Activated CD4-positive, CD25-positive, alpha-beta regulatory T cell (primary cell): ENCODE measurements at places on chromosomes 12 and 14.
A peak's percentile ranks its signal among the peaks of the same experiment; 100 is the strongest.

DNA sequence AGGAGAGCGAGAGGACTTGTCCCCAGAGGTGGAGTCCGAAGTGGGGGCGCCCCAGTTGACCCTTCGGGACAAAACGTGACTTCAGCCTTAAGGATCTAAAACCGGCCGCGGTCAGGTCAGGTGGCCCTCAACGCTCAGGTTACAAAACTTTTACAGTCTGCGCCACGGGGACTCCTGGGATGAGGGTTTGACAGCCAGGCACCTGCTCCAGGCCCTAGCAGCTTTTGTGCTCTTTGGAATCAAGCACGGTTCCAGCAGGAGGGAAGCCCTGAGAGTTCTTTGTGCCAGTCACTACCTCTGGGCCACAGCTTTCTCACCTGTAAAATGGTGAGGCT is 337 bp downstream of the ZC2HC1C start:
- DNase-seq = no peak

DNA sequence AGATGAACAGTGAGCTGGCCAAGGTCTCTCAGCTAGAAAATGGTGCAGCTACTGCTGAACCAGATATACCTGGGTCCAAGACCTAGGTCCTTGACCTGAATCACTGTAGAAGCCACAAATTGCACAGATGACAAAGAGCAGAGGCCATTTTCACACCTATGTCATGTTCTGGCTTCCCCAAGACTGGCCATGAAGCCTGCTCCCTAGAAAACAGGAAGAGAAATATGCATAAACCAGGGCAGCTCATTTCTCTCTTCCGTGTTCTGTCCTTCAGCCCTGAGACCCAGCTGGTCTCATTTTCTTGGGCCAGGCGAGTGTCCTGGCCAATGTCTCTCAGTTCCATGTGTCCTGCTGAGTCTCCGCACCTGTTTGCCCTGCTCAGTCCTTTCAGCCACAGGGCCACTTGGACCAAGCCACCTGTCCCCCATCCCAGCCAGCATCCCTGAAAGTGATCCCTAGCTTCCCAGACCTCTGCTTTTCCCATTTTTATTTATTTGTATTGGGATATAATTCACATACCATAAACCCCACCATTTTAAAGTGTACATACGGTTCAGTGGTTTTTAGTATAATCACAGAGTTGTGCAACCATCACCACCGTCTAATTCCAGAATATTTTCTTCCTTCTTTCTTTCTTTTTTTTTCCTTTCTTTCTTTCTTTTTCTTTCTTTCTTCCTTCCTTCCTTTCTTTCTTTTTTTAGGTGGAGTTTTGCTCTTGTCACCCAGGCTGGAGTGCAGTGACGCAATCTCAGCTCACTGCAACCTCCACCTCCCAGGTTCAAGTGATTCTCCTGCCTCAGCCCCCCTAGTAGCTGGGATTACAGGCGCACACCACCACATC is 27.0 kb downstream of the P2RX7 start:
- no peak for DNase-seq

GRCh38 chr12:14273913-14274311 is 91.6 kb upstream of the ATF7IP start:
- DNase-seq = no peak

- no peak for DNase-seq
Measured at GRCh38 chr14:26808407-26808806, 210.6 kb upstream of the NOVA1 start.

- DNase-seq = no peak
Measured at GRCh38 chr12:24561882-24562770, 386.8 kb downstream of the BCAT1 start.

- DNase-seq = no peak
Measured at GRCh38 chr12:9951026-9951675, 19.0 kb upstream of the CLEC2A start.

- DNase-seq = peak; percentile 80
Measured at GRCh38 chr14:75654127-75654732, 6.4 kb downstream of the ERG28 start.

DNA sequence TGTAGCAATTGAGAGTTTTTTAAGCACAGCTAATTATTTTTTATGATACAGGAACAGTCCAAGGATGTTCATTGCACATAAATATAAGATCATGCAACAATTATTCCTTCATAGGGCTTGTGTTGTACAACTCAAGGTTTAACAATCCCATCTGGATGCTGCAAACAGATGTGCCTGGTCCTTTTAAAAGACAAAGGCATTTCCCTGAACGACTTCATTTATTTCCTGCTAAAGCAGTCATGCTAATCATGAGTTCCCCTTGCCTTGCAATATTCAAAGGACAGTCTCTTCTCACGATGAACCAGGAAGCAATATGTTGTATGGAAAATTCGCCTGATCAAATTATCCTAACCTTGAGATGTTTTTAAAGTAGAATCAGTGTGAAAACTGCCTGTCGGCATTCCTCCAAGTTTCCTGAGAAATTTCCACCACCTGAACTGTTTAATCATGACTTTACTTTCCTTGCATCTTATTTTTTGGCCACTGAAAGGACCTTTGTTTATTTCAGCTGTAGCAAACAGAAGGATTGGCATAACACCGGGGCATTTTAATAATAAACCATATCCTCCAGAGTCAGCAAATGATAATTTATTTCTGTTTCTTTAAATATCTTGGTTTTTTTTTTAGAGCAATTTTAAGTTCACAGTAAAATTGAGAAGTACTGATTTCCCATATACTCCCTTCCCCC is 33.9 kb upstream of the TSPAN8 start:
- no peak for DNase-seq

- no peak for DNase-seq
Measured at GRCh38 chr14:50497351-50497750, 35.0 kb downstream of the MAP4K5 start.

GRCh38 chr14:104592785-104593184 is 11.8 kb downstream of the TMEM179 start:
- DNase-seq = no peak

DNA sequence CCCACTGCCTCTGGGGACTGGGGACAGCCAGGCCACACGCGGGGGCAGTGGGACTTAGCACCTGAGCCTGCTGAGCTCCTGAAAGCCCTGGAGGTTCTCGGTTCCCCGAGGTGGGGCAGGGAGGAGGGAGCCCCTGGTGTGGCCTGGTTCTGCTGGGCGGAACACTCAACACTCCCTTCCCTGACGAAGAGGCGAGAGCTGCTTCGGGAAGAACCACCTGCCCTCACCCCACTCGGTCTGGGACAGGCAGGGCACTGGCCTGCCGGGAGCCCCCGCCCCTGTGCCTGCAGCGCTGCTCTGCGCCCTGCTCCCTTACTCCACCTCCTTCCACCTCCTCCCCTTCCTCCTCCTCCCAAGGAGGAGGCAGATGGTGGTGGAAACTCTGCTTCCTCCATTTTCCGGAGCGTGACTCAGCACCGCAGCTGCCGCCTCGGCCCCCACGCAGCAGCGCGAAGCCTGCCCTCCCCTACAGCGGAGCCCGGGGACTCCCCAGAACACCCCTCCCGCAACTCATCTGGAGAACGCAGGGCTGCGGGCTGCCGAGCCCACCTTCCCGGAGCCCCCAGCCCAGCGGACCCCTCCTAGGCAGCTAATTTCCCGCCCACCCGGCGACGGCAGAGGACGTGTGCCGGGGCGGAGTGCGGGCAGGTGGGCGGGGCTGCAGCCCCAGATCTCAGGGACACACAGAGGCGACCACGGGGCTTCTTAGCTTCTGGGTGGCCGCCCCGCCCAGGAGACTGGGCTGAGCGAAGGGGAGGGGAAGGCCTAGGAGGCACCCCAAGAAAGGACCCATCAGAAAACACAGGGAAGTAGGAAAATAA is 11.7 kb upstream of the INF2 start:
- DNase-seq = peak; percentile 49

GRCh38 chr12:104381731-104382480 is 74.8 kb upstream of the CHST11 start:
- DNase-seq = peak; percentile 66

DNA sequence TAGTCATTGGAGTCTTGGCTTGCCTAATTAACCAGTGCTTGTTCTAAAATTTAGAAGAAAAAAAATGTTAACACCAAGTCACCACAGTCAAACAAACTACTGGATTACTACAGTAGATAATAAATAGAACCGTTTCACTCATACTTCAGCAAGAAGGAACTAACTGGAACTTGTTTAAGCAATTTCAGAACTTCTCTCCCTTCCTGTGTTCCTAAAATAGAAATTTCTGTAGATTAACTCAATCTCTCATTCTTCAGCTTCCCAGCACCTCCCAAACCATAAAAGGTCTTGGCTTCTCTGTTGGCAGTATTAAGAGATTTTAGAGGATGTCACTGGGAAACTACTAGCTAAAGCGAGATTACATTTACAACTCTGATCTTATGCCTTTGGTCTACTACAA is 18.6 kb downstream of the GNS start:
- no peak for DNase-seq

GRCh38 chr12:124123296-124124000 is 150.4 kb downstream of the ZNF664 start:
- DNase-seq = no peak

DNA sequence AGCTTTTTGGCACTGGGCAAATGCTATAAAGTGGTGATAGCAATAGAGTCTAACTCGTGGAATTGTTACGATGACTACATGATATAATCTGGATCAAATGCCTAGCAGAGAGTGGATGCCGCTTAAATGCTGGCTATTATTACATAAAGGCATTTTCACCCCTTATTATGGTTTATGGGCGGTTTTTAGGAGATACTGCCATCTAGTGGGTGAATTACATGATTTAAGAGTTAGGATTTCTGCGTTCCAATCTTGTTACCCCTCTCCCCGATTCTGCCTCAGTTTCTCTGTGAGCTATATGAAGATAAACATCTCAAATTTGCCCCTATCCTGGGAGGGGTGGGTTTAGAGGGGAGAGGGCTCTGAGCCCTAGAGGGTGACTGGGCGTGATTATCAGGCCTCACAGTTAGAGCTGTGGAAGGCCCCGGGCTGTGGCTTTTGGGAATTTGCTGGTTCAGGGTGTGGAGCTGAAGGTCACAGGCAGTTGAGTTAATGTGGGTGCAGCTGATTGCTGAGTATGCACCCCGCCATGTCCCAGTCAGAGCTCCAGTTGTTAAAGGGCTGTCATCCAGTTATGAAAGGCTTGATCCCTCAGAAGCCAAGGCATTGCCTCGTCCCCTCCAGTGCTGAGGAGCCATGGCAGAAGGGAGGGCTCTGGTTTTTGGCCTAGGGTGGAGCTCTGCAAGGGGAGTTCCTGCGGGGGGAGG is 14.4 kb downstream of the CLSTN3 start:
- no peak for DNase-seq

DNA sequence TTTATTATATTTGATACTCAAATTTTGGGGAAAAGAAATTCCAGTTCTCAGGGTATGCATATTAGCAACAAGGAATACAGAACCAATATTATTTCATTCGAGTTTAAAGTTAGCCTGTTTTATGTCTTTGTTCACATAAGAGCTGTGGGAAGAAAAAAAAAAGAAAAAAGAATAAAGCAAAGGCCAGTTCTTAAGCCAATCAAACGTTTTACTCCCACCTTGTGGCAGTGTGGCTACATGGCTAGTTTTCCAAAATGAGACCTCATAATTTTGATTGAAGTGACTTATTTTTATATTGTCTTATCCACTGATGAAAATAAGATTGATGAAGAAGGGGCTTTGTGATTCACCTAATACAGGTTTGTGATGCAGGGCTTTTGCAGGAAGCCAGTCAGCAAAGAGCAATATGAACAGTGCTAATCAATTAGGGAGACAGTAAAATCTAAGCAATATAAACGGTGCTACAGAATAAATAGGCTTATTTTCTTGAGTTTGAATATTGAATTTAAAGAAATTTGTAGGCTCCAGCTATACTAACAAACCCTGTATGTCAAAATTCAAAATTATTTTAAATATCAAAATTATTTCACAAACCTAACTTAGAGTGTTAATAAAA is 624.1 kb upstream of the FOXG1 start:
- no peak for DNase-seq

- no peak for DNase-seq
Measured at GRCh38 chr12:30437616-30438015, 258.1 kb downstream of the IPO8 start.

- DNase-seq = no peak
Measured at GRCh38 chr12:51051787-51052186, 3.7 kb downstream of the LETMD1 start.

- DNase-seq = no peak
Measured at GRCh38 chr12:1054117-1054870, 63.3 kb downstream of the ERC1 start.
